Activated B cell treated with CpG ODN at 0.5 μM for 24 hours (primary cell): ENCODE measurements at places on chromosomes 13 and 19. TPM values are rescaled to one million over a fixed set of nuclear protein-coding genes. Genes with fewer than 3 reads are reported as not detected.

GRCh38 chr19:53787266-53787665 lies 36.8 kb downstream of the NLRP12 start:
- DNase-seq = no peak
- no peaks in the 10 kb centered on the region for H3K27me3 ChIP-seq
- H3K4me1 ChIP-seq = no peaks in the 10 kb centered on the region
- no peaks in the 10 kb centered on the region for H3K36me3 ChIP-seq

ZNF723 gene
- total RNA-seq = not detected in 2 replicates

DNA sequence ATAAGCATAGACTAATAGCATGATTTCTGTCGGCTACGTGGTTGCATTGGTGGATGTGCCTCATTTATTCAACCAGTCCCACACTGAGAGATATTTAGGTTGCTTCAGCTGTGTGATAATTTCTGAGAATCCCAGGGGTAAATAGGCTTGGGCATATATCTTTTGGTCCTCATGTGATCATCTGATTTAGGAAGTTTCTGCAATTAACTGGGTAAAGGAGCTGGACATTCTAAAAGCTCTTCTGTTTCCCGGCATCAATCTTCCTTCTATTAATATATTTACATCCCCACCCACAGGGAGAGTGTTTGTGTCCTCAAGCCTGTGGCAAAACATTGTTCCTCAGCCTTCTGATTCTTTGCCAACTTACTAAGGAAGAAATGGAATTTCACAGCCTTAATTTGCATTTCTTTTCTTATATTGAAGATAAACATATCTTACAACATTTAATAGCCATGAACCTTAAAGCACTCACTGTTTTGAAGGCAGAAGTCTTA lies 431.6 kb downstream of the RFC3 start:
- H3K4me3 ChIP-seq = no peak overlapping the region
- H3K27me3 ChIP-seq = no peaks in the 10 kb centered on the region
- no peaks in the 10 kb centered on the region for H3K4me1 ChIP-seq
- H3K36me3 ChIP-seq = no peaks in the 10 kb centered on the region
- H3K27ac ChIP-seq = no peak overlapping the region
- DNase-seq = no peak

GRCh38 chr13:24868874-24869273 lies 104.9 kb downstream of the RNF17 start:
- DNase-seq = no peak
- no peaks in the 10 kb centered on the region for H3K36me3 ChIP-seq
- no peak overlapping the region for H3K4me3 ChIP-seq
- H3K27ac ChIP-seq = no peak overlapping the region
- no peaks in the 10 kb centered on the region for H3K4me1 ChIP-seq

DNA sequence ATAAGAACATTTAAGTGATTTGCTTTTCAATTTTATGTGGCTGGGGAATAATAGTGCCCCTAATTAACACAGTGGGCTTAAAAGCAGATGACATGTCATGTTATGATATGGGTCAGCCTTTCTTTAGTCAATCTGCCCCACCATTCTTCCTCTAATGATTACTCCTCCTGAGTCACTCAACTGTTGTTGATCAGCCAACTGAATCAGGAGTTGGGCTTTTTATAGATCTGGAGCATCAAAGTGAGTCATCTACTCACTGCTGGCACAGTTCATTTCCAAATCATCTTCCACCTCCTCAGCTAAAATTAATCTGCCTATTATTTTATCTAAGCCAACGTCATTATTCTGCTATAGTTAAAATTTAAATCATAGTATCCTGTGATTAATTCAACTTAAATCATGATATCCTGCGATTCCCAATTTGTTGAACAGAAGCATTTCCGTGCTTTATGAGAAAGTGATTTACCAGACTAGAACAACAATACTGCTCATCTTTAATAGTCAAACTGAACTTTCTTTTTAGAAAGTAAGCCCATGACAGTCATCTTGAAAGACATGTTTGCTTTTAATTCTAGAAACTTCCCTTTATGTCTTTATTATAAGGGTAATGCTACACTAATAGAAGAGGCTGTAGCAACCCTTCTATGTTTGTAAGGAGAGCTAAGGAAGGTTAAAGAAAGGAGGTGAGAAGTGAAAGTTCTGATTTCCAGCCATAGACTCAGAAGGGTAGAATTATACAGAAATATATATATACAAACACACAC lies 551.4 kb downstream of the TBC1D4 start:
- DNase-seq = no peak
- H3K4me3 ChIP-seq = no peak overlapping the region
- no peaks in the 10 kb centered on the region for H3K36me3 ChIP-seq

RAB8A gene
- 157 and 171 TPM in 2 replicates for total RNA-seq

- H3K36me3 ChIP-seq = no peaks in the 10 kb centered on the region
- peaks cover 2% of the 10 kb centered on the region for H3K4me1 ChIP-seq
- DNase-seq = no peak
- H3K27me3 ChIP-seq = no peaks in the 10 kb centered on the region
Observed at GRCh38 chr13:76769271-76769791, 116.9 kb downstream of the KCTD12 start.

DNA sequence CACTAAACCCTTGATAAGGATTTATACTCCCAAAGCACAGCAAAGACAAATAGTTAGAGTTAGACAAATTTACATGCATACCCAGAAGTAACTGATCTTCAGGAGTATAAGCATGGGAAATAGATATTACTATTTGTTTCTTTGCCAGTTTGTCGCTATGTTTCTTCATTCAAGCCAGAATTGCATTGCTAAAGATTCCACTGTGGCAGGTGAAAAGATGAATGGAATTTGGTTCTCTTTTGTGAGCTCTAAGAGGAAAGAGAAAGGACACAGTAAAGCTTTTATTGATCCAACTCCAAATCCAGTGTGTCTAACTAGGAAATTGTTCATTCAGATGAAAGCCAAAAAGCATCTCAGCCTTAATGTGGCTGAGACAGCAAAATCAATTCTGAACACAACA lies 292.3 kb upstream of the SPRY2 start:
- no peaks in the 10 kb centered on the region for H3K27me3 ChIP-seq
- H3K36me3 ChIP-seq = no peaks in the 10 kb centered on the region
- no peak overlapping the region for H3K4me3 ChIP-seq
- DNase-seq = no peak

DNA sequence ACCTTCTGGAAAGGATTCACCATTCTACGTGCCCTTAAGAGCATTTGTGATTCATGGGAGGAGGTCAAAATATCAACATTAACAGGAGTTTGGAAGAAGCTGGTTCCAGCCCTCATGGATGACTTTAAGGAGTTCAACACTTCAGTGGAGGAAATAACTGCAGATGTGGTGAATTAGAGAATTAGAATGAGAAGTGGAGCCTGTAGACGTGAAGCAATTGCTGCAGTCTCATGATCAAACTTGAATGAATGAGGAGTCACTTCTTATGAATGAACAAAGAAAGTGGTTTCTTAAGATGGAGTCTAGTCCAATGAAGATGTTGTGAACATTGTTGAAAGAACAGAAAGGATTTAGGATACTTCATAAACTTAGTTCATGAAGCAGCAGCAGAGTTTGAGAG lies 129.1 kb downstream of the TNFRSF19 start:
- peaks cover 17% of the 10 kb centered on the region for H3K4me1 ChIP-seq
- no peak for DNase-seq
- H3K36me3 ChIP-seq = no peaks in the 10 kb centered on the region
- no peak overlapping the region for H3K4me3 ChIP-seq
- H3K27me3 ChIP-seq = peaks cover 9% of the 10 kb centered on the region

ONECUT3 gene
- not detected in 2 replicates for total RNA-seq

ZNF415 gene
- 2.7 and 5.8 TPM in 2 replicates for total RNA-seq

DNA sequence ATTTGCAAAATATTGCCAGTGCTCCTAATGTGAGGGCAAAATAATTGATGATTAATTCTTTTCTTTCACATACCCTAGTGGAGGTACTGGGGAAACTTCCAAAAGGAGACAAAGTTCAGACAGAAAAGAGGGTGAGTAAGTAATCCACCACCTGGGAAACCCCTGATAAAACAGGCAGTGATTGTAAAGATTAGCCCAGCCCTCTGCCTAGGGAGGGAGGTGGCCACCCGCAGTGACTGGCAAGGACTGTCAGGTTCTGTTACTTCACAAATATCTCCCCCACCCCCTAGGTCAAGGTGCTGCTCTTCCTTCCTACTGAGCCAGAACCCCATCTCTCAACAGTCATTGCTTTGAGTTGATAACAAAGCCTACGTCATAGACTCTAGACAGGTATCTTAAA lies 239.7 kb downstream of the DNAJC15 start:
- no peaks in the 10 kb centered on the region for H3K27me3 ChIP-seq
- H3K36me3 ChIP-seq = no peaks in the 10 kb centered on the region
- no peak for DNase-seq
- H3K27ac ChIP-seq = no peak overlapping the region
- H3K4me3 ChIP-seq = no peak overlapping the region

- peaks cover 13% of the 10 kb centered on the region for H3K4me1 ChIP-seq
- no peak overlapping the region for H3K27ac ChIP-seq
- H3K4me3 ChIP-seq = no peak overlapping the region
Observed at GRCh38 chr13:48660361-48661076, 6.8 kb downstream of the CYSLTR2 start.

DNA sequence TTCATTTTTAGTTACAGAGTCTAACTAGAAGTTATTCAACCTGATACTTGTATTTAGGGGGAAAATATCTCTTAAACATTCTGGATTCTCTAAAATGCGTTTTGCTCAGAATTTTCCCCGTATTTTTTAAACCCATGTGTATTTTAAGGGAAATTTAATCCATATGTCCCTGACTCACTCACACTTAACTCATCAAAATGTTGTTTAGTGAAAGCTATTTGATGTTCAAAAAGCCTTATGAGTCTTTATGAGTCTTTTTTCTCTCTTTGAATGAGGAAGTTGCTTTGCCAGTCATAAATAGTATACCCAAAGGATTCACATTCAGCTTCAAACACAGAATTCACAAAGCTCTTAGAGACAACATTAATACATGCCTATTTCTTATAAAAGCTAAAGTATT lies 16.4 kb downstream of the MAB21L1 start:
- DNase-seq = no peak
- H3K27ac ChIP-seq = no peak overlapping the region
- no peak overlapping the region for H3K4me3 ChIP-seq
- no peaks in the 10 kb centered on the region for H3K27me3 ChIP-seq
- no peaks in the 10 kb centered on the region for H3K4me1 ChIP-seq

EBI3 gene
- 177 and 186 TPM in 2 replicates for total RNA-seq

DNA sequence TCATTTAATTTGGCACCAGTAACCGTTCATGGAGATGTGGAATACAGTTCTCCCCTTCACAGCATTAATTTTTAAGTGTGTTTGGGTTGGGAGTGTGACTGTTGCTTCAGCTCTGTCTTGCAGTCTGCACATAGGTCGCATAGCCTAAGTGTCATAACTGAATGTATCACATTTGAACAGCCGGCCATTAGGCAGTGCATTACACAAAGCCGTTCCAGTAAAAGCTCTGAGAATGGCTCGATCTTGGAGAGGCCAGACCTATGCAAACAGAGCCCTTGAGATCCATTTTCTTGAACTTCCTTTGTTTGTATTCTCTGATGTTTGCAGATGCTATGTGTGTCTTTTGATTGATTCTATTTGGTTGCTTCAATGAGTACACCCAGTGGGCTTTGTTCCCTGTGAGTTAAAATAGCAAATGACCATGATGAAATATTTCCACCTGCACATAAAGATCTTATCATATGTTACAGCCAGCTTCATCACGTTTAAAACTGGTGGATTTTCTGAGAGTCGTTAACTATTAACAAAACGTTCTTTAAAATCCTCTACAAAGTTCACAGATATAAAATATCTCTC lies 1104.9 kb upstream of the SLC10A2 start:
- no peaks in the 10 kb centered on the region for H3K27me3 ChIP-seq
- H3K27ac ChIP-seq = no peak overlapping the region
- no peaks in the 10 kb centered on the region for H3K36me3 ChIP-seq
- H3K4me3 ChIP-seq = no peak overlapping the region
- no peaks in the 10 kb centered on the region for H3K4me1 ChIP-seq
- DNase-seq = no peak

ZNF816 gene
- 17.0 and 18.0 TPM in 2 replicates for total RNA-seq

DNA sequence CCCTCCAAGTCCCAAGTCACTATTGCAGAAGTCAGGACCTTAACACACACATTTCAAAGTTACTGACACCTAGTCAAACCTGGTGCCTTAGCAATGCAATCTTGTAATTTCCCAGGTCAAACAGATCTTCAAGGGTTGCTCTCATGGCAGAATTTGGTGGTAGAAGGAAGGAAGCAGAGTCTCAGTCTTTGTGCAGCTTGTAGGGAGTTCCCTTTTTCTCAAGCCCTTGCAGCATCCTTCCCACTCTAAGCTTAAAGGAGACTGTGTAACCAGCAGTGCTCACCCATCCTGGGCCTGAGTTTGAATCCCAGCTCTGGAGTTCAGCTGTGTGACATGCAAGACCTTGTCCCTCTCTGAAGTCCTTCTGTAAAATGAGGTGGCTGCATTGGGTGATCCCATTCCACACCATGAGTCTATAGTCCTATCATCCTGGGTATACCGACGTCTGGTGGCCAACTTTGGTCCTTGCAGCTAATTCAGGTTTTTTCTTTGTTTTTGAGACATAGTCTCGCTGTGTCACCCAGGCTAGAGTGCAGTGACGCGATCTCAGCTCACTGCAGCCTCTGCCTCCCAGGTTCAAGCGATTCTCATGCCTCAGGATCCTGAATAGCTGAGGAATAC lies 9.8 kb downstream of the SIGLEC10 start:
- no peak overlapping the region for H3K4me3 ChIP-seq
- peaks cover 28% of the 10 kb centered on the region for H3K4me1 ChIP-seq
- peak overlapping the region; percentile 53 for H3K27ac ChIP-seq
- DNase-seq = no peak
- peaks cover 15% of the 10 kb centered on the region for H3K36me3 ChIP-seq

RDH8 gene
- not detected in 2 replicates for total RNA-seq

GRCh38 chr13:83350569-83350968 lies 531.7 kb downstream of the SLITRK1 start:
- no peaks in the 10 kb centered on the region for H3K4me1 ChIP-seq
- H3K27me3 ChIP-seq = no peaks in the 10 kb centered on the region
- no peaks in the 10 kb centered on the region for H3K36me3 ChIP-seq
- no peak overlapping the region for H3K4me3 ChIP-seq
- no peak overlapping the region for H3K27ac ChIP-seq
- DNase-seq = no peak

GRCh38 chr13:44484562-44485138 lies 91.5 kb downstream of the TSC22D1 start:
- H3K27ac ChIP-seq = peak overlapping the region; percentile 30
- peak overlapping the region; percentile 58 for H3K4me3 ChIP-seq
- H3K4me1 ChIP-seq = peaks cover 21% of the 10 kb centered on the region
- H3K27me3 ChIP-seq = no peaks in the 10 kb centered on the region
- no peaks in the 10 kb centered on the region for H3K36me3 ChIP-seq

C19orf85 gene
- total RNA-seq = not detected in 2 replicates

DNA sequence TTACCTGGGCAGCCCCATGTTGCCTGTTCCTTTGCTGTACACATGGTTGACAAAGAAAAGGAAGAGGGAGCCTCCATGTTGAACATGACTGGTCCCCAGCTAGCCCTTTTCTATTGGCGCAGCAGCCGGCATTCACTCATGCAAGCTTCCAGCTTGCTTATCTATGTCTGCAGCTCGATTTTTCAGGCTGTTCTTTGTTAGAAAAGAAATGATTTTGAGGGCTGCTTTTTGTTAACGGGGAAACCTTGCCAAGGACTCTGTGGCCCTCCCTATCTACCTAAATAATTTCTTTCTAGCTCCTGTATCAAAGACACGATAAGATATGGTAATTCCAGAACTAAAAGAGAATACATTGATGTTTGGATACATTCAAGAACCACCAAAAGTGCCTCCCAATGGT lies 20.4 kb upstream of the ADGRE2 start:
- H3K27ac ChIP-seq = no peak overlapping the region
- no peak overlapping the region for H3K4me3 ChIP-seq
- DNase-seq = no peak
- H3K4me1 ChIP-seq = no peaks in the 10 kb centered on the region
- no peaks in the 10 kb centered on the region for H3K36me3 ChIP-seq

ZNF284 gene
- 2.1 and 2.3 TPM in 2 replicates for total RNA-seq

TMIGD2 gene
- total RNA-seq = not detected in 2 replicates

CD33 gene
- not detected in 2 replicates for total RNA-seq
